Panc1 (cell line): ENCODE measurements at places on chromosomes 13 and 19.

DNA sequence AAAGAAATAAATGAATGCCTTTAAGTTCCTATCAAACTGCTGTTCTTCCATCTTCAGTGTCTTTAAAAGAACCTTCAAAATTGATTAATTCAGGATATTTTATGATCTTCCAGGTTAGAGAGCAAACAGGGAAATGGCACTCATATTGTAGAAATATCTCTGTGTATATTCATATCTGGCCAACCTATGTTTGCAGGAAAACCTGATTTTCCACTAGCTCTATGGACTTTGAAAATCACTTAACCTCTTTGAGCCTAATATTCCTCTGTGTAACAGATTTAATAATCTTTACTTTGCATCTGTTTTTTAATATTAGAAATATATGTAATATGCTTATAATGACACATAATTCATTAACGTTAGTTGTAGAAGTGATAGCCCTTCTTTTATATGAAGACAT lies 227.7 kb upstream of the ATXN8OS start:
- DNase-seq, result no peak

- DNase-seq, result no peak
These were observed 274.7 kb downstream of the FOXO1 start for GRCh38 chr13:40391788-40392187.

- DNase-seq, result no peak
These were observed 55.4 kb downstream of the SACS start for GRCh38 chr13:23377983-23378632.

DNA sequence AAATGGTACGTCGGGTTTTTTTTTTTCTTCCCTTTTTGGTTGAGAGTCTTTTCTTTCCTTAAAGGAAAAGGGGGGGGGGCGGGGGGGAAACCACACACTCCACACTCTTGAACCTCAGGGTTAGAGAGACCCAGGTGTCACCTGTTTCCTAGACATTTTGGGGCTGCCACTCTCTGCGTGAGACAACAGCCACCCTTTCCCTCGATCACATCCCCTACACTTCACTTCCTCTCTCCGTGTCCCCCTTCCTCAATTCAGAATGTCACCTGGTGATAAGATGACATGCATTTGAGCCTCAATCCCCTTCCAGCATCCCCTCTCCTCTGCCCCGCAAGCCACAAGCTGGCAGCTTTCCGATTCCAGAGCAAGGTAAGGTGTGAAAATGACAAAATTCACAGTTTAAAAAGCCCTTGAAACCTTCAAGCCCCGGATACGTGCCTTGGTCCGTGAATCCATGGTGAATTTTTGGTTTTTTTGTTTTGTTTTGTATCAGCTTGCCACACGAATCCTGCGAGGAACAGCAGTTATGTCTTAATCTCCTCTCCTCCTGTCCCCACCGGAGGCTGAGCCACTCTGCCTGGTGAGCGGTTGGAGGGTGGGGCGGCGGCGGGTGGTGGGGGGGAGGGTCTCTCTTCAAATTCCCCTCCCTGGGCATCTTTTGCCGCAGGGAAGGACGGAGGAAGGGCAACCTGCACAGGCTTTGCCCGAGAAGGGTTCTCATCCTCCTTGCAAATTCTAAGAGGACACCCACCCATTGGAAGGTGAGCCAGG lies 4.2 kb downstream of the PTPRS start:
- DNase-seq, result no peak

- DNase-seq, result no peak
These were observed 38.6 kb downstream of the ELL start for GRCh38 chr19:18483119-18483890.

DNA sequence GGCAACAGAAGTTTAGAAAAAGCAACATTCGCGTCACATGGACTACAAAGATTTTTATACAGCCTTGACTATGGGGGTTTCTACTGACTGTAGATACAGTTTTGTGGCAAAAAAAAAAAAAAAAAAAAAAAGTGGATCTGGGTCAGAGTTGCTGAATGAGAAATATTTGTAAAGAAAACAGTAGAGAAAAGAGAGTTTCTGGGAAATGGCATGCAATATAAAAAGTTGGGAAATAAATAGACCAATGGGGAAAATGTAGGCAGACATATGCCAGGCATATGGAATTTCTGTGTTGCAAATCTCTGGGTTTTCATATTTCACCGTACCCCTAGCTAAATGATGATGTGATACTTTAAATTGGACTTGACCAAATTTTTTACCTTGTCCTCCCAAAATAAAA lies 315.3 kb downstream of the EFNB2 start:
- DNase-seq, result no peak

- no peak for DNase-seq
These were observed 40.0 kb downstream of the MYO16 start for GRCh38 chr13:108669381-108669780.

- DNase-seq, result no peak
These were observed 7.8 kb upstream of the CEACAM5 start for GRCh38 chr19:41700381-41701195.
